ENCODE measurements at places on chromosomes 2 and 18.

DNA sequence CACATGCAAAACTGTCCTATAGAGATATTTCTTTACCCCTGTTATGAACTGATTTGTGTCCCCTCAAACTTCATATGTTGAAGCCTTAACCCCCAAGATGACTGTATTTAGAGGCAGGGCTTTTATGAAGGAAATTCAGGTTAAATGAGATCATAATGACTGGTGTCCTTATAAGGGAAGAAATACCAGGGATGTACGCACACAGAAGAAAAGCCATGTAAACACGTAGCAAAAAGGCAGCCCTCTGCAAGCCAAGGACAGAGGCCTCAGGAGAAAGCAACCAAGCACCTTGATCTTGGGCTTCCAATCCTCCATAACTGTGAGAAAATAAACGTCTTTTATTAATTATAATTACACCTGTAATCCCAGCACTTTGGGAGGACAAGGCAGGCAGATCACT lies 101.3 kb upstream of the NDUFV2 start:
- no peak for DNase-seq

- DNase-seq = no peak
These were observed 874 bp upstream of the PIEZO2 start for GRCh38 chr18:11150271-11150615.

GRCh38 chr2:45912109-45912508 lies 260.6 kb downstream of the PRKCE start:
- DNase-seq = no peak

GRCh38 chr2:231576465-231576864 lies 16.2 kb upstream of the TEX44 start:
- no peak for DNase-seq

DNA sequence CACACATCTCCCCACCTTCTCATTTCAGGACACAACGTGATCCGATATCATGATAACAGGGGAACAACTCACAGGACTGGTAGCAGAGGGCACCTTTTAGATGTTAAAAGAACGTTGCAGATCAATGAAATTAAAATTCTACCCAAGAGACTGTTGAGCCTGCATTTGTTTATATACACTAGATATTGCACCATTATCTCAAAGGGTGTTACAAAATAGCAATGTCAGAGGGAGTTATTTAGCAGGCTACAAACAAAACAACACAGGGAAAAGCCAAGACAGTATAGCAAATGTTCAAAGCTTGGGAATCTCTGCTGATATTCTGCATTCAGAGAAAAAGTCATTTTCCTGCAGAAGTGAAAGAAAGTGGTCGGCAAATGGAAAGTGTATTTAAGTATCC lies 139.5 kb downstream of the MYO5B start:
- no peak for DNase-seq

- no peak for DNase-seq
These were observed 69.2 kb downstream of the NABP1 start for GRCh38 chr2:191747170-191747530.

DNA sequence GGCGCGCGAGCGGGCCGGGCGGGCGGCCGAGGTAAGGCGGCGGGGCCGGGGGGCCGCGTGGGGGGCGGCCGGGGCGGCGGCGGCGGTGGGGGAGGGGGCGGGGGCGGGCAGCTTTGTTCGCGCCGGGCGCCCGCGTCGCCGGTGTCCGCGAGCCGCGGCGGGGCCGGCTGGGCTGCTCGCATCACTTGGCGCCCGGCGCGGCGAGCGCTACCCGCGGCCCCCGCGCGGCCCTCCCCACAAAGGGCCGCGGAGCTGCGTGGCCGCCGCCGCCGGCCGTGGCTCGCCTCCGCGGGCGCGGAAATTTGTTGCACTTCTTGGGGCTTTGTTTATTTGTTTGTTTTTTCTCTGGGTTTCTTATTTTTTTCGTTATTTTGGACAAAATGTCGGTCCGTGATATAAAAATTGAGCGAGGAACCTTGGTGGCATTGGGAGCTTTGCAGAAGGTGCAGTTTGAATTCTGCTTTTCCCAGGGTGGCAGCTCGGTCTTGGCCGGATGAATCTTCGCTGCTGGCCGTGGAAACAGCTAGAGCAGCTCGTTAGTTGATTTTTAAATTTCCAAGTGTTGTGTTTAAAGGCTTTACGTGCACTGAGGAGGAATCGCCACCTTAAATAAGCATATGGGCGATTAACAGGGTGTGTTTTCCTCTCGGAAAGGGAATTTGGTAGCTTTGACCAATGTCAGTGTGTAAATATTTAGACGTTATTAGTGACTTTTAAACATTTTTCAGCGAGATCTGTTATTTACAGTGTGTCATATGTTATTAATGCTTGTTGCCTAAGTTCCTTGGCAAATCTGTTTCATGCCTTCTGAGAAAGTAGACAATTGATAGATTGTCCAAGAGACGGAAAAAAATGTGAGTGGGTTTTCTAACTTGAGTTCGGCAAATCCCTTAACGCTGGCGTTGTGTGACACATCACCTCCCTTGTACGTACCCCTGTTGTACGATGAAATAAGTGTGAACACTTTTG lies 822 bp downstream of the UBE2E3 start:
- DNase-seq = no peak

GRCh38 chr18:80037869-80038630 lies 3.8 kb downstream of the RBFA start:
- no peak for DNase-seq
